Cortex of kidney (tissue), 1 donor: ENCODE measurements at places on chromosomes 11 and 22.

GRCh38 chr22:38041760-38042487 is 15.3 kb upstream of the PICK1 start:
- DNase-seq = no peak

- no peak for DNase-seq
Measured at GRCh38 chr11:19674836-19675235, 37.8 kb upstream of the NAV2 start.

DNA sequence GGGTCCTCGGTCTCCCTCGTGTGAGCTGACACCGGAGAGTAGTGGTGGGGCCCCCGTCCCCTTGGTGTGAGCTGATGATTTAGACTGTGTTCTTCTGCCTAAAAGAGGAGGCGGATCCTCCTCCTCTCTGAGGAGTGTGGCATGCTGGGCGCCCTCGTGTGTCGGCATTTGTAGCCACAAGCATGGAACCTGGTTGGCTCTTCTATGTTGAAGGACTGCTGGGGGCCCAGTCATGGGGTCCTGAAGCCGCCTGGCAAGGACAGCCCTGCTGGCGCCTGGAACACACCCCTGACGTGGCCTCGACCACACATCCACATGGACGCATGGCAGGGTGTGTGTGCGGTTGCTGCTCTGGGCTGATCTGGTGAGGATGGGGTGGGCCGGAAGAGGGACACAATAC is 50.2 kb downstream of the AP2A2 start:
- DNase-seq = no peak

DNA sequence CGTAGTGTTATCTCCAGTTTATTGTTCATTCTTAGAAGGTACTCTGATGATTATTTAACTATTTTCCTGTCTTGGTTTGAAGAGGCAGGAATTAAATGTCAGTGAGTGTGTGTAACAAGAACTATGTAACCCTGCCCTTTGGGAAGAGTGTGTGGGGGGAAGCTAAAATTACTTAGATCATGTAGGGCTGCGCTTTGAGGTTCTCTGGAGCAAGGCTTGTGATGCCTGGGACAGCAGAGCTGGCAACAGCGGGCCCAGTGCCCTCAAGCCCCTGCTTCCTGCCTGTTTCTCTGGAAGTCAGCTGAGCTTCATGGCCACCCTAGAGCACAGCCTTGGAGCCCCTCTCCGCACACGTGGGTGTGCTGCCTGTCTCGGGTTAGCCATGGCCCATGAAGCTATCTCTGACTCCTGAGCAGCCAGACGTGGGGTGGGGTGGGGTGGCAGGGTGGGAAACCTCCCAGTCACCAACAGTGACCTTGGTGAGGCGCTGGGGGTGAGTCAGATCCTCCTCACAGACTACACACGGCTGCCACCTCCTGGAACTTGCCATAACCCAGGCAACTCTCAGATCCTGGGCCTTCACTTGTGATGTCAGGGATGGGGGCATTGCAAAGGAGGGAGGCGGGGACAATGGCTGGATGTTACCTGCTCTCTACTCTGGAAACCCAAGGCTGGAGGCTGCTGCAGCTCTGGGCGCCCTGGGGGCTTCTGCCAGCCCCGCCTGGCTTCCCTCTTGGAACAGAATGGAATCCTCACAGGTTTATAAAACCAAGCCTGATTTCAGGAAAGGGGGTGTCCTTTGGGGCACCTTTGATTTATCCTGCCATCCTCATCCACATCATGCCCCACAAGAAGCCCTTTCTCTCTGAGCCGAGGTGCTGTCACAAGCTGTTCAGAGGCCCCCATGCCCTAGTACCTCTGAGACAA is 88.6 kb downstream of the SNX19 start:
- no peak for DNase-seq

DNA sequence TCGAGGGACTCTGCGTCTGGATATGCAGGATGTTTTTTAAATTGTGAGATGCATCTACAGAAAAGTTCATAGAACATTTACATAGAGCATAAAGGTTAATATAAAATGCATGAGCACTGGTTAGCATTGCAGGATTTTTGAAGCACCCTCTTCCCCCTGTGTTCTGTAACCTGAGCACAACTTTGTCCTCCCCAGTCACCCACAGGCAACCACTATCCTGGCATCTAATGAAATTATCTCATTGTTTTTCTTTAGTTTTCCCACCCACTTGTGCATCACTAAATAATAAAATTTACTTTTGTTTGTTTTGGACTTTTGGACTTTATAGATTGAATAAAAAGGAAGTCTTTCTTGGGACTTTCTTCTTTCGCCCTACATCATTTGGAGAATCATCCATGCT is 10.0 kb upstream of the NNMT start:
- no peak for DNase-seq

DNA sequence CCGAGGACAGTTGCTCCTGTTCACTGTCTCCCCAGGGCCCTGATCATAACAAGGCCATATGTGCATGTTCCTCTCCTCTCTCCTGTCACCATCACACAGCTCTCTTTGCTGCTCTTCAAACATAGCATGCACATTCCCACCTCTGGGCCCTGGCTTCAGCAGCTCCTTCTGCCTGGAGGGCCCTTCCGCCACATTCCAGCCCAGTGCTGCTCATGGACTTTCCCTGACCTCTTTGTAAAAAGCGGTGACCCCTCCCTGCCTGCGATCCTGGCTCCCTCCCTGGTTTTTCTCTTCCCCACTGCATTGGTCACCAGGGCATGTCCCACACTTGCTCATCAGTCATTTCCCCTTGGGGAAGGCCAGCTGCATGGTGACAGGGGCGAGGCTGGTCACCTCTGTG is 98.2 kb downstream of the MYO18B start:
- DNase-seq = no peak

- DNase-seq = no peak
Measured at GRCh38 chr22:36430863-36431262, 43.1 kb upstream of the MYH9 start.

DNA sequence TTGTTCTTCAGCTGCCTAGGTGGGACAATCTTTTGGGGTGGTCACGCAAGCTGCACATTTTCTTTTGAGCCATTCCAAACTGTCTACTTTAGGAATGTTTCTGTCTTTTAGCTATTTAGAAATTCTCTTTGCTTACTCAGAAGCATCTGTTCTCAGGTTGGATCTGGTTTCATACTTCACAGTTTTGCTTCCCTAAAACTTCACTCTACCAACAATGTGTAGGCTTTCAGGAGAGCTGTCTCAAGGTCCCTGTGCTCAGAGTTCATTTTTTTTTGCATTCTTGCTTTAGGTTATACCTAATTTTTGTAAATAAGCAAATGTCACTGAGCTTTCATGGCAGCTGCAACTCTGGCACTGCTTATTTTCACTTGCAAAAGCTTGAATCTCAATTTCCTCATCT is 36.7 kb downstream of the CCDC90B start:
- DNase-seq = no peak

DNA sequence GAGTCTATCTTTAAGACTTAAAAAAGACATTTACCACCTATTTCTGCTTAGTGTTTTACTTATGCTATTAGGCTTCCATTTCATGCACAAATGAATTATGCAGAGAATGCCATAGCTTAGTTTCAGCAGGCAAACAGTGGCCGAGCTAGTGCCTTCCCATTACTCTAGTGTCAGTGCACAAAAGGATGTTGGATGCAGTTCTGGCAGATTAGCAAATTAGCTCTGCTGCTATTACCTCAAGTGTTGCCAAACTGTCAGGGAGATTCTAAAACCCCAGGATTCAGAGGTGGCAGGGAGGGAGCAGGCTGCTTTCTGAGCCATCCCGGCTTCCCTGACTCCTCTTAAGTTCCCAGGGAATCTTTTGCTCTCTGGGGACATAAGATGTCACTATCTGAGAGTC is 209.4 kb upstream of the NCAM1 start:
- no peak for DNase-seq
